ENCODE measurements at places on chromosomes 1 and 21. TPM values are rescaled to one million over a fixed set of nuclear protein-coding genes. Genes with fewer than 3 reads are reported as not detected.

Gene ELF3
- 0.10 TPM for total RNA-seq

DNA sequence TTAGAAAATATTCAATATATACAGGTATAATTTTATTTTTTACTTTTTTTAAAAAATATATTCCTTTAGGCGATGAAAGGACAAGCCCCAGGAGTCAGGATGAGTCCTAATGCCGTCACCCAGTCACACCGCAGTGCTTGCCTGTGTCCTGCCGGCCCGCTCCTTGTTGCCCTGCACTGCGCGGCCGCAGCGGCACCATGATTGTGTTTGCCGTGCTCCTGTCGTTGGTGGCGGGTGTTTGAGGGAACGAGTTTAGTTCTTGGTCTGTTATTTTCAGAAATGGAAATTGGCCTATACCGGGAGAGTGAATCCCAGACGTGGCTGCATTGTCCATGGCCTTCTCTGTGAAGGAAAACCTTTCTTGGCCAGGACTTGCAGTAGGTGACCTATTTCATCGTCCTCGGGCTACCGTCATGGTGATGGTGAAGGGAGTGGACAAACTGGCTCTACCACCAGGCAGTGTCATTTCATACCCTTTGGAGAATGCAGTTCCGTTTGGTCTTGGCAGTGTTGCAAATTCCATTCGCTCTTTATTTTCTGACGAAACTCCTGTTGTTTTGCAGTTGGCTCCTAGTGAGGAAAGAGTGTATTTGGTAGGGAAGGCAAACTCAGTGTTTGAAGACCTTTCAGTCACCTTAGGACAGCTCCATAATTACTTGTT, 45.9 kb upstream of the CRB1 start:
- DNase-seq: no peak

Gene DISC1
- 2.1 TPM for total RNA-seq

- peak; percentile 92 for DNase-seq
Observed at GRCh38 chr21:33441489-33442477, 38.0 kb downstream of the TMEM50B start.

GRCh38 chr21:17709266-17709611, 96.5 kb upstream of the BTG3 start:
- DNase-seq: no peak

DNA sequence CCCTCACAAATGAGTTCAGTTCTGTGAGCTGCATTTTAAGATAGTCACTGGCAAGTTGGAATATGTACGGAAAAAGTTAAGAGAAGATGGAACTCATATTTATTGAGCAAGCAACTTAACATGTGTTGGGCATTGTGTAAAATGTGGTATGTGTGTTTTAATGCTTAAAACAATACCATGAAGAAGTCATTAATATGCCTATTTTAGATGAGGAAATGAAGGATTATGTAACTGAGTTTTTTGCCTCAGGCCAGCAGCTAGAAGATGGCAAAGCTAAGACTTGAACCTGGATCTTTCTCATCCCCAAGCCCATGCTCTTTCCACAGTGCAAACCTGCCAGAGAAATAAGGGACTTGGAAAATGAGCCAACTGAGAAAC, 48.9 kb downstream of the SPATA46 start:
- peak; percentile 50 for DNase-seq

Gene PDC
- not detected for total RNA-seq

DNA sequence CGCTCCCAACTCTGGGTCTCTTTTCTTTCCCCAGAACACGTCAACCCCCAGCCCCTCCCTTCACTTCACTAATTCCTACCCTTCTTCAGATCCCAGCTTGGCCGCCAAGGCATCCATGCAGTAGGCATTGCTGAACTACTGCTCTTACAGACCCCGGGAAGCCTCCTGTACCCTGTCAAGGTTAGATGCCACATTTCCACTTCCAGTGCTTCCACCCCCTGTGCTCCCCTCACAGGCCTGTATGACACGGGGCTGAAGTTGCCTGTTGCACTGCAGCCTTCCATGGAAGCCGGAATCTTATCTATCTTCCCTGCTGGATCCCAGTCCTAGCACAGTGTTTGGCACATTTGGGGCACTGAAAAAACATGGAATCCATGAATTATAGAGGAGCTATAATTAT, 99.0 kb upstream of the SOD1 start:
- DNase-seq: no peak

GRCh38 chr1:206479183-206480125, 9.2 kb downstream of the IKBKE start:
- peak; percentile 93 for DNase-seq

- DNase-seq: peak; percentile 59
Observed at GRCh38 chr1:6260961-6261614, at the start of gene GPR153. TSS of gene GPR153 (minus strand) at chr1:6261098. CDS start at chr1:6254905, 6,193 bp downstream.

GRCh38 chr1:172874950-172875349, 175.8 kb downstream of the TNFSF18 start:
- no peak for DNase-seq

Gene MYOC
- total RNA-seq: not detected

Gene BCL2L15
- total RNA-seq: 2.3 TPM

Data from MCF 10A (cell line).